ENCODE measurements at places on chromosomes 1 and 21.
A peak's percentile ranks its signal among the peaks of the same experiment; 100 is the strongest.

- DNase-seq = no peak
Measured at GRCh38 chr1:160137216-160137862, 14.1 kb upstream of the ATP1A4 start.

- DNase-seq = no peak
Measured at GRCh38 chr1:248611883-248612414, 14.4 kb upstream of the OR2T10 start.

DNA sequence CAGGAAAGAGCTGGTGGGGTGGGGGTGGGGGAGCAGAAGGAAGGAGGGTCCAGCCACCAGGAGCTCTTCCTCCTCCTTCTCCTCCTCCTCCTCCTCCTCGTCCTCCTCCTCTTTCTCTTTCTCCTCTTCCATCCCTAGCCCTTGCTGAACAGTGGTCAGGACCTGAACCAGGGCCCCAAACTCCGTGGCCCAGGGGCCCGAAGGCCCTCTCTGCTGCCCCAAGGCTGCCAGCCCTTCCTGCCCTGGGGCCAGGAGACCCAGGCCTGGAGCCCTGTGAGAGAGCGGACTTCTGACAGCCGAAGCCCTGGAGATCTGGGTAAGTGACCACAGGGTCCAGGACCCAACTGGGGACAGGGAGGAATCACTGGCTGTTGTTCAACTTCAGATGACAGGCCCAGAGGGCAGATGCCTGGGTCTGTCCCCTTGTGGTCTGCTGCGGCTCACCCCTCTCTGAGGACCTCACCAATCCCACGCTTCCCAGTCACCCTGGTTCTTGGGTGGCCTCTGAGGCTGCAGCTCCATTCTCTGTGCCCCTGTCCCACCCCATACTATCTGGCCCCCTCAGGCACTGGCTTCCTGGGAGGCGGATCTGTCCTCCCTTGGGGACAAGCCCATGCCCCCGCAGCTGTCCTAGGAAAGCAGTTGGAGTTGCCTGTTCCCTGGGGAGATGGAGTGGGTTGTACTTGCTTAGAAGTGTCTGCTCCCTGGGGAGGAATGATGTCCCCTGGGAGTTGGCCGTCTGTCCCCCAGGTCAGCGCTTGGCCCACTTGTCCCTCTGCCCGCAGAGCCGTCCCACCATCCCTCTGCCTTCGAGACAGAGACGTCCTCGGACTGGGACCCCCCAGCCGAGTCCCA lies 51.8 kb downstream of the VWA5B1 start:
- DNase-seq = no peak

DNA sequence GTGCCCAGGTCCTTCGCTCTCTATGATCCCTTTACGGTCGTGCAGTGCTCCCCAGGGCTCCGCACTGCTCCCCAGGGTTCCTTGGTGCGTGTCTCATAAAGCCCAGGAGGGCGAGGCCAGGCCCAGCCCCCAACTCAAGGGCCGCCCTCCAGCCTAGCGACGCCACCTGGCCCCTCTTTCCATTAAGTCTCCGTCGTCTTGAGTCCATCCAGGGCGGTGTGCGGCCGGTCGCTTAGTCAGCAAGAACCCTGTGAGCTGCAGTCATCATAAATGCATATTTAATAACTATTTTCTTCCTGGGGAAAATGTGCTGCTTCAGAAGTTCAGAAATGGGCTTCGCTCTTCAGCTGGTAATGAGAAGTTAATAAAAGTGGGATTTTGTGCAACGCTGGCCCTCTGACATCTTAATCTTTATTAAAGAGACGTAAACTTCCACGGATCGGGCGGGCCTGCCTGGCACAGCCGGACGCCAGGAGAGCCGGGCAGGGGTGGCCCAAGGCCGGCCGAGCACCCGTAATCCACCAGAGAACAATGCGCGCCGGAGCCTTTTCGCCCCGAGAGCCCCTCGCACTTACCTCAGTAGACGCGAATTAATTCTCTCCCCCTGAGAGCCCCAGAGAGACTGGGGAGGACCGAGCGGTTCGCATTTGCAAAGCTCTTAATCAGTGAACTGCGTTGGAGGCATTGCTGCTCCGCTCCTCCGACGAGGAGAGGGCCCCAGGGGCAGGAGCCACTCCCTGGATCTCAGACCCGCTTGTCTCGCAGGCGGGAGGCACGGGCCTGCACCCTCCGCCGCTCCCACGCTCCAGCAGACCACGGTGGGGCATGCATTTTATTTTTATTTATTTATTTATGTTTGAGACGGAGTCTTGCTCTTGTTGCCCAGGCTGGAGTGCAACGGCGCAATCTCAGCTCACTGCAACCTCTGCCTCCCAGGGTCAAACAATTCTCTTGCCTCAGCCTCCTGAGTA lies 188.3 kb upstream of the ARHGEF16 start:
- no peak for DNase-seq

DNA sequence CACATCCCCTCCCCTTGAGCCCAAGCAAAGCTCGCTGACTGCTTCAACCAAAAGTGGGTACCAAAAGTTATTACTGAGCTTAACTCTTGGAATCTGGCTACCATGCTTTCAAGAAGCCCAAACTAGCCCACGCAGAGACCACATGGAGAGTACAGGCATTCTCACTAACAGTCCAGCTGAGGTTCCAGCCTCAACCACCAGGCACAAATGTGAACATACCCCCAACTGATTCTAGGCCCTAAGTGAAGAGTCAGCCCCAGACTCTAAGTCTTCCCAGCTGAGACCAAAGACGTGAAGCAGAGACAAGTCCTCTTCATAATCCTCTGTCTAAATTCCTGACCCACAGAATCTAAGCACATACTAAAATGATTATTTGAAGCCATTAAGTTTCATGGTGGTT lies 36.8 kb downstream of the EVI5 start:
- no peak for DNase-seq

DNA sequence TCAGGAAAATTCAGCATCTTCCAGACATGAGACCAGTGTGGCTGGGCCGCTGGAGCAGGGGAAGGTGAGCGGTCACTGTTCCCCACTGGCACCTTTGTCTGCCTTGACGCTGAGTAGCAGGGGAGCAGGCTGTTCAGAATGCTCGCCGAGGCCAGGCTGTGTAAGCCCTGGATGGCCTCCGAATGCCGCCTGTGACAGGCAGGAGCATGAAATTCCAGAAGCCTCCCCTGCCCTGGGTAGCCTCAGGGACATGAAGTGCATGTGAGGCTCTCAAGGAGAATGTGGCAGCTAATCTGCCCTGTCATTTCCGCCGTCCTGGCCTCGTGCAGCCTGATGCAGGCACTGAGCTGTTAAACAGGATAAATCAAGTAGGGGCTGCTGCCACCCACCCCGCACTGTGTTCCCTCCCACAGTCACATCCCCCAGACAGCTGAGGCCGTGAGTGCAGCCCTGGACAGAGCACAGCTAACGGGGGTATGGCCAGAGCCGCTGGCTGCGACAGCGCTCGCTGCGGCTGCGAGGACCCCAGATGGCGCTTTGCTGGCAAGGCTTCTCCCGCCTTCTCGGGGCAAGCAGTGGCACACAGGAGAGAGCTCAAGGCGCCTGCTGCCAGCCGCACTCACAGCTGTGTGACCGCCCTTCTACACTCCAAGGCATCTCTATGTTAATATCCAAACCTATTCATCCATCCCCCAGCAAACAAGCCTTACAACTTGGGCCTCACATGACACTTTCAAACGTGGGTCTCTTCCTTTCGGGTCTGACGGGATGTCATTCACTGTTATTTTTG lies 105.0 kb upstream of the COL6A1 start:
- no peak for DNase-seq

DNA sequence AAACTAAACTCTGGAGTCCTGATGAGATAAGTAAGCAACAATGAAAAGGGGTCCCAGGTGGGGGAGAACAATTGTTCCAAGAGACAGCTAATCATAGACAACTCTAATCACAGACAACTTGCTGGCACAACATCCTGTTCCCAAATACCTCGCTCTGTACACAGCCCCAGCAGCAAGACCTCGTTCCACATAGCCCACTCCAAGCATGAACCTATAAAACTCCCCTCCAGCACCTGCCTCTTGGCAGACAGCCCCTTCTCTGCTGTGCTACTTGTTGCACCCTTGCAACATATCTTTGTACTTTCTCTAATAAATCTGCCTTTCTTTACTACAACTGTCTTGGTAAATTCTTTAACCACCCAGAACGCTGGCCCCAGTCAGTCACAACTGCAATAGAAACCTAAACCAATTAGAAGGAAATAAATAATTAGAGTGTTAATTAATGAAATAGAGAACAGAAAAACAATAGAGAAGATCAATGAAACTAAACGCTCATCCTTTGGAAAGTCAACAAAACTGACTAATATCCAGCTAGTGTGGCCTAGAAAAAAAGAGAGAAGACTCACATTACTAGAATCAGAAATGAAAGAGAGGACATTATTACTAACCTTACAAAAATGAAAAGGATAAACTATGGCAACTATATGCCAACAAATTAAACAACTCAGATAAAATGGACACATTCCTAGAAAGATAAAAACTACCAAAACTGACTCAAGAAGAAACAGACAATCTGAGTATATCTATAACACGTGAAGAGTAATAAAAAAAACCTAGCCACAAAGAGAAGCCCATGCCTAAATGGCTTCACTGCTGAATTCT lies 36.1 kb downstream of the LRRC40 start:
- no peak for DNase-seq

- DNase-seq = peak; percentile 8
Measured at GRCh38 chr1:68495968-68496679, 758 bp downstream of the DEPDC1 start.

- DNase-seq = no peak
Measured at GRCh38 chr1:75131565-75132241, 2.5 kb upstream of the LHX8 start.

- no peak for DNase-seq
Measured at GRCh38 chr1:168303716-168304540, 23.3 kb downstream of the TBX19 start.

GRCh38 chr1:94549706-94550105 lies 8.1 kb upstream of the F3 start:
- DNase-seq = no peak

DNA sequence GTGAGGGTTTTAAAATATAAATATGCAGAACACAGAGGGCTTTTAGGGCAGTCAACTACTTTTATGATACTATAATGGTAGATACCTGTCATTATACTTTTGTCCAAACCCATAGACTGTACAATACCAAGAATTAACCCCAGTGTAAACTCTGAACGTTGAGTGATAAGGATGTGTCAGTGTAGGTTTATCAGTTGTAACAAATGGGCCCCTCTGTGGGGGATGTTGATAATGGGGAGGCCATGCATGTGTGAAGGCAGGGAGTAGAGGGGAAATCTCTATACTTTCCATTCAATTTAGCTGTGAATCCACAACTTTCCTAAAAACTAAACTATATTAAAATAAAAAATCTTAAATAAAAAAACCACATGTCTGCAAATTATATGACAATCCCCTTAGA lies 193.5 kb upstream of the CAMK1G start:
- DNase-seq = no peak

- no peak for DNase-seq
Measured at GRCh38 chr1:197776351-197777105, 1.2 kb upstream of the DENND1B start.

DNA sequence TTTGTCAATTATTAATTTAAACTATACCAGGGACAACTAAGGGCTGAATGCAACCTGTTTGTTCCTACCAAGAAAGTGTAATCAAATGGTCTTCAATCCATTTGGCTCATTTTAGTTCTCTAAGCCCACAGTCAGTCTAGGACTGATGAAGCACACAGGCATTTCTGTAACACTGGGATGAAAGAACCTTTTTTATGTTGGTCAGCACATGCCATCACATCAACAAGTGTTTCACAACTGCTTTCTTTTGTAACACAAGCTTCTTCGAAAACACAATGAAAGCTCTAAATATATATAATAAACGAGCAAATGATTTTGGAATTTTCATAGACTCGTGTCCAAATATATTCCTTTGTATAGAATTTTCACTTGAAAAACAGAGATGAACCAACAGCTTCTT lies 28.8 kb downstream of the HEATR1 start:
- no peak for DNase-seq

DNA sequence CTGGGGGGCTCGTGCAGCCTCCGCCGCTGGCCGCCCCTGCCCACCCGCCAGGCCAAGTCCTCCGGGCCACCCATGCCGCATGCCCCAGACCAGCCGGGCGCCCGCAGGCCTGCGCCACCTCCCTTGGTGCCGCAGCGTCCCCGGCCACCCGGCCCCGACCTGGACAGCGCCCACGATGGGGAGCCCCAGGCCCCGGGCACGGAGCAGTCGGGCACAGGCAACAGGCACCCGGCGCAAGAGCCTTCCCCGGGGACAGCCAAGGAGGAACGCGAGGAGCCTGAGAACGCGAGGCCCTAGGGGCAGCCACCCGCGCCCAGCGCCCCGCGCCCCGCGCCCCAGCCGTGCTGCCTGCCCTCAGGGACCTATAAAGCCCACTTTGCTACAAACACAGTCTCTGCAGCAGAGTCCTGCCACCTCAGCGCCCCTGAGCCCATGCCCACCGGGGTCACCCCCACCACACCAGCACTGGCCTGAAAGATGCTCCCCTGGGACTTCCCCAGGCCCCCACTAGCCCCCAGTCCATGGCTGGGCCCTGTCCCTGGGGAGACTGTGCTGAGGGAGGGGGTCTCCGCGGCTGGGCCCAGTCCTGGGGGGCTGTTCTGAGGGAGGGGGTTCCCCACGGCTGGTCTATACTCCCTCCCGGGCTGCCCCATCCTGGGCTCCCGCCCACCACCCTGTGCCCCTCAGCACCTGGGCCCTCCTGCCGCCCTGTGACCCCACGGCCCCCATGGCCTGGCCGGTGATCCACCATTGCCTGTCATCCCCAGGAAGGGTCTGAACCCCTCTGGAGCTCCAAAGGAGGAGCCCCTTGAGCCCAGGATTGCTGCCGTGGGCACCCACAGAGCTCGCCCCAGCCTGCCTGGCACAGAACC lies 8.6 kb downstream of the TNFRSF18 start:
- no peak for DNase-seq

- no peak for DNase-seq
Measured at GRCh38 chr1:14715266-14715665, 116.8 kb downstream of the KAZN start.

DNA sequence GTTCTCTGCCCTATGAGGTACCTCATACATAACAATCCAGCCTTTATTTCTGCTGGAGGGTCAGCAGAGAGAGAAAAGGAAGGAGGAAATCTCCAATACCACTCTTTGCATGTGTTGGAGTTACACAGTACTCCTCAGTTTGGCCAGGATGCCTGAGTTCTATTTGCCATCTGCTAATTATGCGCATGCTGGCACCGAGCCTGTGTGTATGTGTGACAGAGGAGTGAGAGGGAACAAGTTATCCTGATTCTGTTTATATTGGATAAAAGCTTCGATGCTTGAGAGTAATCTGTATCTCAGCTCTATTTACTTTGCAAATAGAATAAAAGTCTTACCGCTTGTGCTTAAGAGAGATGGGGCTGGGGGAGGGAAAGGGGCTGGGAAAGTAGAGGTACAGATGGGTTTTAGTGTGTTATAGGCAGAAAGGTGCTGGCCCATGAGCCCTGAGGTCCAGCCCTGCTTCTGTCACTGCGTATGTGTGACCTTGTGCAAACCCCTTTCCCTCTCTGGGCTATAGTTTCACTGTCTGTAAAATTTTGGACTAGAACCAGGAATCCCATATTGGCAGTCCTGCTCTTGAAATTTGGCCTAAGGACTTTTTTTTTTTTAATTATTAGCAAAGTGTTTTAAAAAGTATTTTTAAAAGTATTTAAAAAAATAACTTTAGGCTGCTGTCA lies 54.5 kb upstream of the PLXNA2 start:
- peak; percentile 88 for DNase-seq

- DNase-seq = no peak
Measured at GRCh38 chr21:41948078-41948895, 5.5 kb downstream of the C2CD2 start.

Data from NCI-H1105 (cell line).